Stimulated activated CD4-positive, alpha-beta T cell treated with anti-CD3 and anti-CD28 coated beads, Interleukin-4, amount 100 ng/mL, for 48 hours (primary cell): ENCODE measurements at places on chromosomes 2 and 18.

DNA sequence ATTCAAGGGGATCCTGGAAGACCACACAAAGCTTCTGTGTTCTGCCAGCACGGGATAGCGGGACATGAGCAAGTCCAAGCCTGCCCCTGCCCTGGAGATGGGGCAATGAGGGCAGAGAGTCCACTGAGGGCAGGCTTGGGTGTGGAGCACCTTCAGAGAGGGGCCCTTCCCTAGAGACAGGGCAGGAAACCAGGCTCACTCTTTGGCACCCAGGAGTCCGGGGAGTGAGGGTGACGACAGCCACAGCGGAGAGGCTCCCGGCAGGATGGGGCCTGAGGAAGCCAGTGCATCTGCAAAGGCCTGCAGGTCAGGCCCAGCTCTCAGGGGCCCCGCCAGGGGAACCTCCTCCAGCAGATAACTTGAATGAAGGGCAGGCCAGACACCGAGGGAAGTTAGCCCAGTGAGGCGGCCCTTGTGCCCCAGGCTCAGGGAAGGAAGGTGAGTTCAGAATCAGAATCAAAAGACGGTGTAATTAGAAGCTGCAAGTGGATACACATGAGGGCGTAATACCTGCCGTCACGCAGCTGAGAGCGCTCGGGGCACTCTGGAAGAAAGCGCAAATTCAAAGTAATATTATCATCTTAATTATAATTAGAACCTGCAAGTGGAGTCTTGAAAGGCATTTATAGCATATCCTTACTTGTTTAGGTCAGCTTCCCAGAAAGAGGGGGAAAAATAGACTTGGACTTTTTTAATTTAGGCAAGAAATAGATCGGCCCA, 142.6 kb upstream of the LGALSL start:
- DNase-seq: no peak

DNA sequence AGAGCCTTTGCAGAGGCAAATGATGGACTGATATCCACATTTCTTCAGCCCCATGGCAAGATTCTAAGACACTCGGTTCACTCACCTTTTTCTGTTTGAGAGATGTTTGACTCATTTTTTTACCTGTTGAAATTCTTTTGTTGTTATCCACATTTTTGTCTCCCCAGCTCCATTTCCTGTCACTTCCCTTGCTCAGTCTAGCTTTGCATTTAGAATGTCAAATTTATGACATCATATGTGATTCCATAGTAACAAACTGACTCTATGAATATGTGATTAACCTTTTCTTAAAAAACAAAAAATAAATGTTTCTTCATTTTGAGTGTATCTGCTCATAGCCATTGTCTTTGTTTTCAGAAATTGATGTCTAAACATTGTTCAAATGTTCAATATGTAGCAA, at the start of gene NT5C1B:
Gene NT5C1B (minus strand): TSS at position 216 of the 400 bp plus-strand sequence. CDS start 101 bp downstream, at position 115.
- no peak for DNase-seq

DNA sequence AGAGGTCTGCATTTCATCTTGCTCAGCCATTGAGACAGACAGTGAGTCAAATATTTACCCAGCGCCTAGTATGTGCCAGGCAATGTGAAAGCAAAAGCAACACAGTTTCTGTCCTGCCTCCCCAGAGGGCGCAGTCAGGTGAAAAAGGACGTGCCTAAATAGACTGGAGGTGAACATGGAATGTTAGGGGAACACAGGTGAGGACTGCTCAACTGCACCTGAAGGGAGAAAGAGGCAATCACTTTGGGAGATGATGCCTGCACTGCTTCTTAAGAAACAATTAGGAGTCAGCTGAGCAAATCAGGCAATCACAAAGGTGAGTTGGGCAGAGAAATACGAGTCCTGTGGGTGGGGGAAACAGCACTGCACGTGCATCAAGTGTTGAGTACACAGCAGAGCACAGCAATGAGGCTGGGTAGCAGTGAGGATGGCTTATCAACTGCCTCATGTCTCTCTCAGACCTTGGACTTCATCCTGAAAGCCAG, 218.3 kb upstream of the SMAD7 start:
- peak; percentile 14 for DNase-seq

GRCh38 chr2:120692691-120693090, 43.0 kb upstream of the GLI2 start:
- no peak for DNase-seq

- DNase-seq: no peak
Measured at GRCh38 chr2:27622921-27623384, 5.9 kb downstream of the CCDC121 start.

- DNase-seq: no peak
Measured at GRCh38 chr2:73235315-73236028, 1.4 kb downstream of the CCT7 start.

DNA sequence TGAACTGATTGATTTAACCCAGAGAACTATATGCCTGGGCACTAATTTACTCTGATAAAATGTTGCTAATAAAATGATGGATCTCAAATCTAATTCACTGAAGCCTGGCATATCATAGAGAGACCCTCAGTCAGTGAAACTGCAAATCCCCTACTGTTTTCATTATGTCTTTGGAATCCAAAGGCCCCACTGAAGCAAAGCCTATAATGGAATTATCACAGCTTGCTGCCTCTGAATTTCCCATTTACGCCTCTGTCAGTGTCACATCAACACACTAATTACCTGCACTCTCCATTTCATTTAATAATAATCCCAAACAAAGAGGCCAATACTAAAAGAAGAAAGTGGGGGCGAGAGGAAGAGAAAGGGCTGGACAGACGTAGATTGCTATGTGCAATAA, 470.9 kb downstream of the MBD2 start:
- no peak for DNase-seq

- DNase-seq: no peak
Measured at GRCh38 chr18:73232933-73233332, 365.1 kb upstream of the NETO1 start.

- no peak for DNase-seq
Measured at GRCh38 chr2:173132531-173132930, 56.9 kb downstream of the MAP3K20 start.

DNA sequence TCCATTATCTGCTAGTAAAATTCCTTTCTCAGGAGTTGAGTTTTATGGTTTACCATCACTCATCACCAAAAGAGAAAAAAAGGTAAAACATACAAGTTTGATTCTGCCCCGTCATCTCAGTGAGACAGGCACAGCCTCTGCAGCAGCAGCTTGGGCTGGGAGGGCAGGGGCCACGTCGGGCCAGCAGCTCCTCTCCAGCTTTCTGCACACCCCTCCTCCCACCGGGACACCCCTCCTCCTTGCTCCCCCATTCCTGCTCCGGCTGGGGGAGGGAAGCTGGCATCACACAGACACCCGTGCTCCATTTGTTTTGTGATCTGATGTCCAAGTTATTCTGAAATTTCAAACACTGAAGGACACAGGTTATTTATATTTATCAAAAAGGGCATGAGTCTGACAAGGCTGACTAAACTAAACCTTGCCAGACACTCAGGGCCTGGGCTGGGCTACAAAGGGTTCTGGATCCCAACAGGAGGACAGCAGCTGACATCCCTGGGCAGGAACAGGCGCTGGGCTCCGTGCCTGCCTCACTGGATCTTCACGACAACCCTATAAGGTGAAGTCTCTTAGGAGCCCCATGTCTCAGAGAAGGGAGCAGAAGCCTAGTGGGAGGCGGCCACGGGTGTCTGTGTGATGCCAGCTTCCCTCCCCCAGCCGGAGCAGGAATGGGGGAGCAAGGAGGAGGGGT, 71.4 kb downstream of the HDAC4 start:
- DNase-seq: no peak

DNA sequence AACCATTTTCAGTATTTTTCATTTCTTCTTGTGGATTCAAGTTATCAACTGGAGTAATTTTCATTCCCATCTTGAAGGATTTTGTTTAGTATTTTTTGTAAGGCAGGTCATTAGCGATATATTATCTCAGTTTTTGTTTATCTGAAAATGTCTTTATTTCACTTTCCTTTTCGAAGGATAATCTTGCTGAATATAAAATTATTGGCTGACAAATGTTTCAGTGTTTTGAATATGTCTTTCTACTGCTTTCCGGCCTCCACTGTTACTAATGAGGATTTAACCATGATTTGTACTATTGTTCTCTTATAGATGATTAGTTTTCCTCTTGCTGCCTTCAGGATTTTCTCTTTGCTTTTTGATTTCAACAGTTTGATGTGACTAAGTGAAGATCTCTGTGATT, 58.3 kb upstream of the ZNF396 start:
- no peak for DNase-seq

DNA sequence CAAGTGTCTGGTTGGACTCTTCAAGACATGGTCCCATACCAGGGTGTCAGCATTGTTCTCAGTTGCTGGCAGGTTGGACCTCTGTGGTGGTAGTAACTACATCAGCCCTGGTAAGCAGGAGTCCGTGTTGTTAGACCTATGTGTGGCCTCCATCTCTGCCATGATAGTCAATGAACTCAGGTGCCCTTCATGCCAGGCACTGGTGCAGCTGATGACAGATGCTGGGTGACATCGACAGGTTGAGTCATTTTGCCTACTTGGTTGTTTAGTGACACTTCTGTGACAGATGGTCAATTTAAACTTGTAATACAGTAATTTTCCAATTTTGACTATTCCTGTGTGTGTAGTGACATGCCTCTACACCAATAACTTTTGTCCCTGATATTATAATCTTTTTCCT, 189.7 kb downstream of the SP3 start:
- DNase-seq: no peak

DNA sequence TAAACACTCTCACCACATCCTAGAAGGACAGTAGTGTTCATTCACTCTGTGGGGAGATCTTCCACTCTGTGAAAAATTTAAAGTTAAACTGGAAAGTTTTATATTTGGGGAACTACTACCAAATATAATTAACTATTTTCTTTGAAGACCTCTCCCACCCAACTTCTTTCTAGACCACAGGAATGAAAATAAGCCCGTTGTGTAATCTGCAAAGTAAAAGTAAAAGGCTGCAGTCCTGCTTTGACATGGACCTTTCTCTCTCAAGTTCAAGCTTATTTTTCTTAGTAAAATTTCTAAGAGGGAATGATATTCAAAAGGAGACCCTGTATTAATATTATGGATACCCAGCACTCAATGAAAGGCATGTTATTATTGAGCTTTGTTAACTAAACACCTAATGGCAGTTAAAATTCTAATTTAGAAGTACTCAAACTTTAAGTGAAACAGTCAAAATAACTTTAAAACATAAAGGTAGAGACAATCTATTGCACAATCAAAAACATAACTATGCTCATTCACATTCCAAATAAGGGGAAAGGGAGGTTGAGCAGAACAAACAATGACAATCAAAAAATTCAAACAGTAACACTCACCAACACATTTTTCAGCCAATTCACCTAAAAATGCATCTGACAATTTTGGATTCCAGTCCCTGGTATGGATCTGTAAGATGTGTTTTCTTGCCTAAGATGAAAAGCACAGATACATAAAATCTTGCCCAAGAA, 98.5 kb downstream of the ATAD2B start:
- no peak for DNase-seq

DNA sequence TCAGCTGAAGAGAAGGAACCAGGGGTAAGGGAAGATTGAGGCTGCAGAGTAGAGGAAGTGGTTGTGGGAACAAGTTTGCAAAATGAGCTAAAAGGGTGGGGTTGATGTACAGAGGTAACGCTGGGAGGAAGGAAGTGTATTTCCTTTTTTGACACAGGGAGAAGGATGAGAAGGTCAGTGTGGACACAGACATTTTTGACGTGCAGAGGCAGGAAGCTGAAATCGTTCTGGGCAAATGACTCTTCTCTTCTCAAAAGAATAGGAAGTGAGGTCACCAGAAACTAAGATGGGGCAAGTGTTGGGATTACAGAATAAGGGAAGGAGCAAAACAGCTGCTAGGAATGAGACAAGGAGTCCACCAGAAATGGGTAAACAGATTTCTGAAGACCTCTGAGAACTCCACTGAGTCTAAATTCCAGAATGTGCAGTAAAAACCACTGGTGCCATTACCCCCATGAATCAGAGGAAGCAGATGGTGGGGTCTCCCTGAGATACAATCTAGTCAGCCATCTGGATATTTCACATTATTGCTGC, 20.0 kb upstream of the RNF149 start:
- no peak for DNase-seq

DNA sequence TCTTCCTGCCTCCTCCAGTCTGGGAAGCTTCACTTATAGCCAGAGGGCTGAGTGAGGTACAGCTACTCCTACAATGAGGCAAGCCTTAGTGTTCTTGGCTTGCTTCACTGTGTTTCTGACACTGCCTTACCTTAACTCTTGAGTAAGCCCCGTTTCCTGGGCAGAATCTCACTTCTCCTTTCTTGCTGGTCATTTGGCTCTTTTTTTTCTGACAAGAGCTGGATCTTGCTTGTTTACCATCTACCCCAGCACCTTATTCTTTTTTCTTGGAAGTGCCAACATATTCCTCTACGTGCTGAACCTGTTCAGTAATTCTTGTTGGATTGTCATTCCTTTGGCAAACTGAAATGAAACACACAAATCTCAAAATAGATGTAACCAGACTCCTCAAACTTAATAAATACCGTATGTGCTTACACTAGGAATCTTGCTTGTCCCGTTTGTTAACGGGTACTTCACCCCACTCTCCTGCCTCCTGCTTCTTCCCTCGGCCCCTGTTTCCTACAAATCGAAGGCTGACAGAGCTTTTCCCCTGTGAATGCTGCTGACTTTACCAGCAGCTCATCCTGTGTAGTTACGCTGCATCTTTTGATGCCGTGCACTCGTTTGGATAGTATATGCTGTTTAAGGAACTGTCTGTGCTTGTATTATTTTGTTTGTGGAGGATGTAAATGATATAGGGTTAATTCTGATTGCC, 132.2 kb downstream of the FMNL2 start:
- DNase-seq: no peak

DNA sequence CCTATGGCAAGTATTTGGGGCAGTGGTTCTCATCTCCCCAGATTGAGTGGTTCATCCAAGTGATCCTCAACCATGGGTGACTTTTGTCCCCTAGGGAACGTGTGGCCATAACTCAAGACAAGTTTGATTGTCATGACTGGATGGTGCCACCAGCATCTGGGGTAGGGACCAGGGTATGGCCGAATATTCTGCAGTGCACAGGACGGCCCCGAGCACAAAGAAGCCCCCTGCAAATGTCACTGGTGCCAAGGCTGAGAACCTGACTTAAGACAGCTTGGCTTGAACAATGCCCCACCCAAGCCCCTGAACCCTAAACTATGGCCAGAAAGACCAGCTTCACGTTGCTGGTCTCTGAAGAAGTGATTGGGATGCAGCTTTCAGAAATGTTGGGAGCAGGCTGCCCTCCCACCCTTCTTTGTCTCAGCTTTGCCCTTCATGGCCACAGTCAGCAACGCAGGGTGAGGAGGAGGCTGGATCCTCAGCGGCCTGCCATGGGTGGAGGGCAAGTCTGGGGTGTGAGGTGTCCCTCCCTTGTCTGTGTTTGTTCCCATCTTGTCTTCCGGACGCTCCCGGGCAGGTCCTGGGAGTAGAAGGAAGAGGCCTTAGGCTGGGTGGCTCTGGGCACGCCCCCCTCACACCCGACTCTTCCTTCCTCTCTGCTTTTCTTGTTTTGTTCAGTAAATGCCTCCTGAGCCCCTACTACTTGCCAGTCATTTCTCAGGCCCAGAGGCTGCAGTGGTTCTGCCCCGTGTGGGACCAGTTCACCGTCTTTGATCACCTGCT, 43.4 kb downstream of the GREB1 start:
- DNase-seq: no peak

DNA sequence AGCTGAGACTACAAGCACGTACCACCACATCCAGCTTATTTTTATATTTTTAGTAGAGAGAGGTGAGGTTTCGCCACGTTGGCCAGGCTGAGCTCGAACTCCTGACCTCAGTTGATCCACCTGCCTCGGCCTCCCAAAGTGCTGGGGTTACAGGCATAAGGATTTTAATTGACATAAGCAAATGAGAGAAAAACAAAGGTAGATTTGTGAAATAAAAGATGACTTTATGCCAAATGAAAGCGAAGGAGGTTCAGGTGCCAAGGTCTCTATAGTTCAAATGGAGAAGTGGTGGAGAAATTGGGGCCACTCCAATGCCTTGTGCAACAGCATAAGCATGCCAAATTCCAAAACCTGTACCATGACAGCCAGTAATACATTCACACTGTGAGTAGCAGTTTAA, 180.6 kb downstream of the MREG start:
- no peak for DNase-seq
